ENCODE measurements at places on chromosomes 1 and 21. TPM values are rescaled to one million over a fixed set of nuclear protein-coding genes. Genes with fewer than 3 reads are reported as not detected.

DNA sequence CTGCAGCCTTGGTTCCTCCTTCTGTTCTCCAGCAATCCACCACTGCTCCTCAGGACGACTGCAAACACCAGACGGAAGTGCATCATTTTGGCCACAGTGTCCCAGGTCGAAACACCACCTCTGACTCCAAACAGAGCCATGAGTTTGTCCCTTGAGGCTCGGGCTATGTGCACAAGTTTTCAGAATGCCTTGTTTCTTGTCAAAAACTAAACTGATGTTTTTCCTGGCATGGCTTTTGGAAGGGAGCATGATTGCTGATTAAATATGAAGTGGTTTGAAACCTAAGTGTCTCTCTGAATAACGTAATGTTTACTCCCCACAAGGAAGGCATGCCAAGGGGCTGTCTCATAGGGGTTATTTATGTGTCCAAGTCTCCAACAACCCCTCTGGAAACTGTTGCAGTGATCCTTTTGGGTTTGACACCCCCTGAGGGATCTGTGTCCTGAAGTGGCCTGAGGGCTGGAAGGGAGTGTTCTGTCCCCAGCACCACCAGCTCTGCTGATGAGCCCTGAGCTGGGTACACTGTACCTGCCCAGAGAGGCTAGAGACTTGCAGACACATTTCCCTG lies 132.7 kb downstream of the PLPP3 start:
- no peaks in the 10 kb centered on the region for H3K36me3 ChIP-seq
- H3K27ac ChIP-seq = peak overlapping the region; percentile 53
- H3K4me3 ChIP-seq = no peak overlapping the region
- H3K27me3 ChIP-seq = no peaks in the 10 kb centered on the region
- peak; percentile 82 for DNase-seq

DNA sequence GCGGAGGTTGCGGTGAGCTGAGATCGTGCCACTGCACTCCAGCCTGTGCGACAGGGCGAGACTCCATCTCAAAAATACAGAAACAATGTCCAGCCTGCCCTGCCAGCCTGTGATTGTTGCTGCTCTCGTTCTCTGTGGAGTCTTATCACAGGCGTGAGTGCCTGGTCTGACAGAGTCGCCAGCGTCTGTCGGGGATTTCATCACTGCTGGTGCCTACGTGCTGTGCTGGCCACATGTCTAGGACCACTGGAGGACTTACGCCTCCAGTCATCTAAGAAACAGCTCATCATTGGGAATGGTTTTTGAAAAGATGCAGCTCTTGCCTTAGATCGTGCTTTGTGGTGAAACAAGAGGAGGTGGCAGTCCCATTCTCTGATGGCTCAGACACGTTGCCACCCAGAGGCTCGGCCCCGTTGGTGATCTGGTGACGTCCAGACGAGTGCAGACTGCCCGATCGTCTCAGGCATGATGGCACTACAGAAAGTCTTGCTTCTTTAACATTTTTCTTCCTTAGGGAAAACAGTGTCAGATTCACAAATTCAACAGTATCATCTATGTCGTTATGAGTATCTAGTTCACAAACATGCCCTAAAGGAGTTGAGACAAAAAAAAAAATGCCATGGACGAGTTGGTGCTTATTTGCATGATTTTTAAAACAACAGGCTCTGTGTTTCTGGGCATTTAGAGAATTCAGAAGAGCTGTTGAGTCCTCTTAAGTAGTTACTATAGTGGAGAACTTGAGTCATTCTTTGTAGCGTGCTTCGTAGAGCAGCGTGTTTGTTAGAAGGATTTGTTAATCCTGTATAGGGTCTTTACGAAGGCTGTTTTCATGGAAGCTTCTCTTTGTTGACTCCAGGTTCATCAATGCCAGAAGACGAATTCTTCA lies 47.5 kb downstream of the CBS start:
- H3K27me3 ChIP-seq = no peaks in the 10 kb centered on the region
- peaks cover 83% of the 10 kb centered on the region for H3K36me3 ChIP-seq
- H3K4me1 ChIP-seq = no peaks in the 10 kb centered on the region

Gene NCSTN
- total RNA-seq = 45.1 TPM

Gene GBP7
- not detected for total RNA-seq

GRCh38 chr1:100250807-100251206 lies 1.2 kb upstream of the DBT start:
- no peaks in the 10 kb centered on the region for H3K27me3 ChIP-seq
- H3K4me1 ChIP-seq = no peaks in the 10 kb centered on the region
- DNase-seq = no peak
- no peak overlapping the region for H3K4me3 ChIP-seq

Gene EPHX1
- 43.6 TPM for total RNA-seq

GRCh38 chr1:223504741-223505140 lies 111.5 kb downstream of the CCDC185 start:
- H3K4me1 ChIP-seq = no peaks in the 10 kb centered on the region
- DNase-seq = no peak
- H3K4me3 ChIP-seq = no peak overlapping the region
- H3K36me3 ChIP-seq = no peaks in the 10 kb centered on the region
- no peak overlapping the region for H3K27ac ChIP-seq

Gene NR5A2
- total RNA-seq = 1.4 TPM

Gene NUDT4B
- total RNA-seq = 10.0 TPM

GRCh38 chr1:152519851-152520250 lies 5.6 kb downstream of the CRCT1 start:
- H3K4me3 ChIP-seq = no peak overlapping the region
- no peak for DNase-seq
- H3K36me3 ChIP-seq = no peaks in the 10 kb centered on the region
- H3K4me1 ChIP-seq = peaks cover 8% of the 10 kb centered on the region
- no peak overlapping the region for H3K27ac ChIP-seq

- no peak overlapping the region for H3K4me3 ChIP-seq
- no peaks in the 10 kb centered on the region for H3K27me3 ChIP-seq
- no peaks in the 10 kb centered on the region for H3K4me1 ChIP-seq
- DNase-seq = no peak
These were observed 72.9 kb downstream of the IVNS1ABP start for GRCh38 chr1:185244015-185244747.

Gene PERM1
- total RNA-seq = not detected

Gene HSD3B1
- not detected for total RNA-seq

- peaks cover 49% of the 10 kb centered on the region for H3K27me3 ChIP-seq
- peaks cover 11% of the 10 kb centered on the region for H3K4me1 ChIP-seq
- no peaks in the 10 kb centered on the region for H3K36me3 ChIP-seq
- peak; percentile 66 for DNase-seq
- H3K27ac ChIP-seq = no peak overlapping the region
These were observed 63.1 kb downstream of the ELK4 start for GRCh38 chr1:205568469-205569361.

GRCh38 chr1:33097137-33097611 lies 16.2 kb downstream of the AZIN2 start:
- no peak overlapping the region for H3K4me3 ChIP-seq
- DNase-seq = no peak
- H3K36me3 ChIP-seq = no peaks in the 10 kb centered on the region
- H3K4me1 ChIP-seq = no peaks in the 10 kb centered on the region
- no peak overlapping the region for H3K27ac ChIP-seq

DNA sequence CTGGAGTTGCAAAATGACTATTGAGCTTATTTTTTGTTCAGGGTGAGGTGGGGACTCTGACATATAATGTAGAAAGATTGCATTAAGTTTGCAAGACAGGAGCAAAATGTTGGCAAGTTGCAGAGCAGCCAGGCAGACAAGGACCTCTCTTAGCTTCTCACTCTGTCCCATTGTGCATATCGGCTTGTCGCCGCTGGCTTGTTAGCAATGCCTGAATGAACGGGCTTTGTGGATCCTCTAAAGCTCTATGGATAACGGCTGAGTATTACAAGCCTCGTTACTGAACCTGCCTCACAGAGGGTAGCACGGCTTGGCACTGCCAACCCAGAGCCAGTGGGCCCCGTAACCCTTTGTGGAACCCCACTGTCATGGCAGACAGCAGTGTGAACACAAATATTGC lies 68.4 kb downstream of the TNR start:
- H3K27me3 ChIP-seq = no peaks in the 10 kb centered on the region
- H3K36me3 ChIP-seq = no peaks in the 10 kb centered on the region
- no peak overlapping the region for H3K4me3 ChIP-seq
- H3K4me1 ChIP-seq = no peaks in the 10 kb centered on the region

GRCh38 chr21:33775100-33775828 lies 133.0 kb downstream of the ITSN1 start:
- H3K4me3 ChIP-seq = no peak overlapping the region
- no peaks in the 10 kb centered on the region for H3K4me1 ChIP-seq
- H3K27me3 ChIP-seq = no peaks in the 10 kb centered on the region
- H3K27ac ChIP-seq = no peak overlapping the region

DNA sequence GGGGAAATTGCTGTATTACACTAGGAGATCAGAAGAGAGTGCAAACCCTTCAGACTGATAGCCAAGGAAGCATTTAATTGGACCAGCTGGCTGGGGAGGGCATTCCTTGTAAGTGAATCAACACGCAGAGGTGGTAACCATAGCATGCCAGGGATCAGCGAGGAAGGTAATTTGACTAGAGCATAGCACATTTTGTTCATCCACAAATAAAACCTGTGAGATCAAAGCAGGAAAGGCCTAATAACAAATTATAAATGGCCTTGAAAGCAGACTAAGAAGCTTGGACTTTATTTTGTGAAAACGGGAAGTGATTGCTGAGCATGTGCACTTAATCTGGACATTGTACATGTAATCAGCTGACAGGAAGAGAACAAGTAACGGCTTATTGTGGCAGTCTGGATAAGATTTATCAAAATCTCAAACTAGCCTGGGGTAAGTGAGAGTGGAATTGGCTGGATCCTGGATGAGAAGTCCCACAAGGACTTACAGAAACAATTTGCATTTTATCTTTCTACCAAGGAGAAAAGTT lies 11.7 kb upstream of the CD55 start:
- H3K27me3 ChIP-seq = no peaks in the 10 kb centered on the region
- no peak for DNase-seq
- no peak overlapping the region for H3K4me3 ChIP-seq
- H3K27ac ChIP-seq = peak overlapping the region; percentile 56
- H3K4me1 ChIP-seq = no peaks in the 10 kb centered on the region
